Stimulated activated CD4-positive, alpha-beta T cell treated with anti-CD3 and anti-CD28 coated beads, Interleukin-2, amount 100 ng/mL, for 4 hours (primary cell): ENCODE measurements at places on chromosomes 7 and 10.
A peak's percentile ranks its signal among the peaks of the same experiment; 100 is the strongest.

GRCh38 chr7:114653364-114654088 is 238.9 kb downstream of the FOXP2 start:
- no peak for DNase-seq

GRCh38 chr7:34135924-34136323 is 230.6 kb downstream of the BMPER start:
- no peak for DNase-seq

DNA sequence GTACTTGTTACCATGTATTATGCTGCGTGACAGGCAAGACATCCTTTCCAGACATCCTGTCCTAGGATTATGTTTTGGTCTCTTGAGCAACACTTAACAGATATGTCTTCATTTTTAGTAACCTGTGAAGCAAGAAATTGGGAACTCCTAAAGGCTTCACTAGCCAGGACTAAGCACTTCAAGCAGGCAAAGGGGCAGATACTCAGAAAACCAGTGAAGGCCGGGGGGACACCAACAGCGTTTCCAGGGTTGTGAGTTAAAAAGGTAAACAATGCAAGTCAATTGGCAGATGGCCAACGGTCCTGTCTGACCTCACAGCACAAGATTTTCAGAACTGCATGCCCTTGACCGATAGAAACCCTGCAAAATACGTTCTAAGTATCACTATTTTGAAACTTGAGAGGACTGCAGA is 77.6 kb upstream of the SFMBT2 start:
- no peak for DNase-seq

DNA sequence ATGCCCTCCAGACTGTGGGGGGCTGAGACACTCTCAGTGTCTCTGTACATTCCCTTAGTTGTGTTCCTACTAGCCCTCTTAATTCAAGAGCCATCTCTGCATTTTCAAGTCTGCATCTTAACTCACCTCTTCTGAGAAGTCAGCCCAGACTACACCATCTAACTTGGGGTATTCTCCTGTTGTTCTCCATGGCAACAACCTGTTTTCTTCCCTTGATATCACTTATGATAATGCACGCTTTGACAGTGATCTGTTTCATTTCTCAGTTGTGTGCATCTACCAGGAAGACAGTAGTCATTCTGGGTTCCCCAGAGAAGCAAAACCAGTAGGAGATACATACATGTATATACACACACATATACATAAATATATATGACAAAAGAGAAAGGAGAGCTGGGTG is 707.3 kb upstream of the IGFBP3 start:
- DNase-seq, result no peak

DNA sequence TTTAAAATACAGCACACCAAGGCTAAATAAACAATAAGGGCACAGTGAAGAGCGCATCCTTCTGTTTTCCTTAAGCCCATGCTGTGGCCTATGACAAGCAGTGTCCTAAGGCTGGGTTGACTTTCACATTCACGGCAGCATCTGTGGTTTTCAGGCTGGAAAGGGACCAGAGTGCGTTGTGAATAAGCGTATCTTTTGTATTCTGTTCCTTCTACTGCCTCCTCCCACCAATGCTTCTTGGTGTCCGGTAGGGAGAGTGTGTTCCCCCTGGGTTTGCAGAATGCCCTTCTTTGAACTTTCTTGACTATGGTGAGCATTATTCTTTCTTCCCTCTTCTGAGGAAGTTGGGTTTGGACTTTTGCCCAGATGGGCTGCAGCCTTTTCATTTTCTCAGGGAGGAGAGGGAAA is 73.6 kb downstream of the ABCA13 start:
- no peak for DNase-seq

- DNase-seq, result no peak
Observed at GRCh38 chr10:49153971-49154370, 20.1 kb upstream of the FAM170B start.

DNA sequence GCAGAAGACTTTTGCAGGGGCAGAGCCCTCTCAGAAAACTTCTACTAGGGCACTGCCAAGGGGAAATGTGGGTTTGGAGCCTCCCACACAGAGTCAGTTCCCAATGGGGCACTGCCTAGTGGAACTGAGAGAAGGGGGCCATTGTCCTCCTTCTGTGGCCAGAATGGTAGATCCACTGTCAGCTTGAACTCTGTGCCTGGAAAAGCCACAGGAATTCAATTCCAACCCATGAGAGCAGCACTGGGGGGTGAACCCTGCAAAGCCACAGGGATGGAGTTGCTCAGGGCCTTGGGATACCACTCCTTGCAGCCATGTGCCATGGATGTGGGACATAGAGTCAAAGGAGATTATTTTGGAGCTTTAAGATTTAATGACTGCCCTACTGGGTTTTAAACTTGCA is 262.2 kb upstream of the SEMA3C start:
- DNase-seq, result no peak

DNA sequence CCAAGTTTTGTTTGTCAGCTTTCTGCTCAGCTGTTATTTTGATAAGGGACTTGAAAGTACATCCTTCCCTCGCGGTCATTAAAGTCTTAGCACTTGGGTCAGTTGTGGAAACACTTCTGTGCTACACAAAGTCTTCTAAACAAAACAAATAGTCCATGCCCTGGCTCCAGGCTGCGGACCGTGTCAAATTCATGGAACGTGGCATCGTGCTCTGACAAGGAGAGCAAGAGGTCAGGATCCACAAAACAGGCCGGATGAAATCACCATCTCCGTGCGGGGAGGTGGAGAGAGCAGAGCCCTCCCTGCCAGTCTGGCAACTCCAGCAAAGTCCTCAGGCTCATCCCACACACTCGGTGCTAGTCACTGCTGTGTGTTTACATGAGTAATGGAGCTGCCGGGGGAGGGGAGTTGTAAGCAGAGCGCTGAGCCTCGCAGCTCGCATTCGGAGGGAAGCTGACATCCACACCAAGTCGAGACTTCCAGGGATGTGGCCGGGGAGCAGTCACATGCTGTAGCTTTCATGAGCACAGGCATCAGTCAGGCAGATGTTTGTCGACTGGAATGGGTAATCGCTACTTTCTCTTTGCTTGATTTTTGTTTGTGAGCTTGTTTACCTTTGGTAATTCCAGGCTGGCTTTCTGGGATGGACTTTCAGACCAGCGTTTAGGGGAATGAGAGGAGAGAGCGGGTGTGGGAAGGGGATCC is 147.6 kb downstream of the ARID5B start:
- peak; percentile 79 for DNase-seq

DNA sequence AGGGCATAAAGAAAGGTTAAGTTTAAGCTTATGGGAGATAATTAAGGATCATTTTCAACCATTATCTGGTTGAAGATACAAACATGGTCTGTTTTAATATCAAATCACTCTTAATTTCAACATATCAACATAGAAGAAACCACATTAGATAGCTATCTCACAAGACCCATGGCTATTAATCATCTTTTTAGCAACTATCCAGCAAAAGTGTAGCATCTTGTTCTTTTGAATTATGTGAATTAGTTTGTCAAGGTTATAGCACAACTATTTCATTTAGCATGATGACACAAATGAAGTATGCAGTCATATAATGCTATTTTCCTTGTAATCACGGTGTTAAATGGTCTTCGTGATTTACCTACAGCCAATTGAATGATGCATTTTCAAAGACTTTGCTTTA is 58.9 kb upstream of the PPP1R9A start:
- DNase-seq, result no peak

DNA sequence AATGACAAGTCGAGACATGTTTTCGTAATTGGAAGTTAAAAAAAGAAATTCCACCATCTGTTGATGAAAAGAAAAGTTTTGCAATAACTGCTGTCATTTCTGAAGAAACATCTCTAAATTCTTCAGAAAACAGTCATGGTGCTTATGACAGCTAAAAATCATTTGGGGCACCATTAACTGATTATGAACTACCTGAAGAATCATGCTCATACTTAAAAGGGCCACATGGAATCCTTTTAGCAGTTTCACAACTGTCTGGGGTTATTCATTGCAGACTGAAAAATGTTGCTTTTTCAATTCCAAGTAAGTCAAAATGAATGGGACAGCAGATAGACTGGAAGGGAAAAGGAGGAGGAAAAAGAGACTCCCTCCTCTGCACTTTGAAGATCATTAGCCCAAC is 134.2 kb downstream of the CHN2 start:
- no peak for DNase-seq

DNA sequence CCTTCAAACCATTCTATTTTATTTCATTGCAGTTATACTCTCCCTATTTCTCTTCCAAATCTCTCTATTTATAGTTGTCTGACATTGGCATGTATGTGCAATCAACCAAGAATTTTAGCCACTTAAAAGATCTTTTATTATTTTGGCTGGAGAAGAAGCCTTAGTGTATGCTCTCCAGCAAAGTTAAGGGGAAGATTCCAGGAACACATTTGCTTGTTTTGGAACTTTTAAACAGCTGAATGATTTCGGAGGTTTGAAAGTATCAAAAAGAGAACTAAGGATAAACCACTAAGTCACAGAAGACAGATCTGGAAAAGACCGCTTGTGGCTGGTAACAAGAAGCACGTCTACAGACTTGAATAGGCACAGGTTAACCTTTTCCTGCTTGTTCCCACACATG is 182.2 kb upstream of the FZD1 start:
- no peak for DNase-seq

DNA sequence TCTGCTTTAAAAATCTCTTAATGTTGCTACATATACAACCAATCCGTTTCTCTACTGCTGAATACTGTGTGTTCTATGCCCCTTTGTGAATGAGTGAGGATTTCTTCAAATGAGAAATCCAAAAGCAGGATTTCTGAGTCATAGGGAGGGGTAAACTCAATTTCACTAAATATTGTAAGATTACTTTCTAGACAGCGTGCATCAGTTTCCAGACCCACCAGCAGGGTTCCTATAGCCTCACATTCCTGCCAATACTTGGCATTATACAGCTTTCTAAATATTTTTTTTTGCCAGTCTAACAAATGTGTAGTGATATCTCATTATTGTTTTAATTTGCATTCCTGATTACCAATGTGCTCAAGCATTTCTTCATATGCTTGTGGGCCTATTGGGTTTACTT is 35.5 kb downstream of the GPR158 start:
- DNase-seq, result no peak

DNA sequence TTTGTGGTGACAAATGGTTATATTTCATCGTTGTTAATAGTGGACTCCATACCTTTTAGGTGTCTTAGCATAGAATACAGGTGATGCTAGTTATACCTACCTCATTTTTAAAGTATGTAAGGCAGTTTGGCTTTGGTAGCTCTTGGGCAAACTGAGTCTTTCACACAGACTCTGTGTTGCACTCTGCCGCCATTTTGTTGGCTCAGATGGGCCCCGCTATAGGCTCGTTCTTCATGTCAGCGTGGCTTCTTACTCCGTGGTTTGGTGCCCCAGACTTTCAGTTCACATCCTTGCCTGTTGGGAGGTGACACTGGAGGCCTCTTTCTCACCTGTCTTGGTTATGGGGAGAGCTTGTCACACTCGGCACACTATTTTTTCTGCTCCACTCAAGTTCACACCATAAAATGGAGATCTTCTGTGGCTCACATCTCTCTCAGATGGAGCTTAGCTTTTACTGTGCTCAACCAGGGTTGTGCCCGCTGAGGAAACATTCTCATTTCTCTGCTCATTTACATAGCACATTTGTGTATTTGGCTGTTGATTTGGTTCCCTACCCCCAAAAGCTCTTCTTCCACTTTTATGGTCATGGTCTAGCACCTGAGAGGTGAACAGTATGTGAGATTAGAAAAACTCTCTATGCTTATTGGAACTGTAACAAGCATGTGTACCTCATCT is 178.5 kb downstream of the ARID5B start:
- no peak for DNase-seq

GRCh38 chr7:157668221-157668883 is 331.5 kb downstream of the DNAJB6 start:
- no peak for DNase-seq

- DNase-seq, result no peak
Observed at GRCh38 chr7:78472519-78472918, 673.9 kb downstream of the PHTF2 start.
